BE2C (cell line): ENCODE measurements at places on chromosomes 7 and 10.
A peak's percentile ranks its signal among the peaks of the same experiment; 100 is the strongest.

- no peak for DNase-seq
Observed at GRCh38 chr7:94062372-94062771, 58.2 kb upstream of the BET1 start.

GRCh38 chr10:68082872-68083271 is 7.8 kb upstream of the HERC4 start:
- no peak for DNase-seq

DNA sequence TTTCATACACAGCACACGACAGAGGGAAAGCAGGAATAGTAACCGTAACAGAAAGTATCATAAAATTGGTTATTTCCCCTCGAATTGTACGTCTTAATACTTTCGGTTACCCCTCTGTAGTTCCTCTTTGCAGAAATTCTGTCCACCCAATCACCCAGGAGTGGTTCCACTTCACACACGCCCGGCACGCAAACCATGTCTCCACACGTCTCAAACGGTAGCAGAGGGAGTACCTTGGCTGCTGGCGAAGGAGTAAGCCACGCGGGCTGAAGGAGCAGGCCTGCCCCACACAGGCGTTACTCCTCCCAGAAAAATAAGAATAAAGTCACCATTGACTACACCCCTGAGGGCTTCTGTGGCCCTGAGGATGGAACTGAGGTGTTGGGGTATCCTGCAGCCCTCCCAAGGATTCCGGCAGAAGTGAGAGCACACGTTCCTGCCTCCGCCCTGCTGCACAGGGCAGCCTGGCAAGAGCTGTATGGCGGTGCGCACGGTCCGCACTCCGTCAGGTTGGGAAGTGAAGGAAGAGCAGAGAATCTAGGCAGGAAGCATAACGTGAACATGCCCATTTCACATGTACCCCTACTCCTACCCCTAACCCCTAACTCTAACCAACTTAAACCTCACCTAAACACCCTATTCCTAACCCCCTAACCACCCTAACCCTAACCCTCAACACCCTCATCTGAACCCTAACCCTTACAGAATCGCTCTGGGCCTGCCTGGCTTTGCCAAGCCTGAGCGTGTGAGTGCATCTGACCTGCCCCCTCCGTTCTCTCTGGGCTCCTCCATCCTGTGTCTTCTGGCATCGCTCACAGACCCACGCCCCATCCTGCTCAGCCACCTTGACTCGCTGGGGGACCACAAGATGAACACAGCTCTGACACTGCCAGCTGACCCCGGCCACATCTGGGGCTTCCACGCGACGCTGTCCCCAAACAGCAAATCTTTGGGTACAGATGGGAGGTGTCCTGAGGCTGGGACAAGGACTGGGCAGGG is 18.2 kb downstream of the GPR146 start:
- DNase-seq: no peak

- no peak for DNase-seq
Observed at GRCh38 chr7:18693816-18694215, 198.3 kb downstream of the HDAC9 start.

GRCh38 chr7:89002981-89003956 is 207.7 kb upstream of the TEX47 start:
- DNase-seq: no peak

DNA sequence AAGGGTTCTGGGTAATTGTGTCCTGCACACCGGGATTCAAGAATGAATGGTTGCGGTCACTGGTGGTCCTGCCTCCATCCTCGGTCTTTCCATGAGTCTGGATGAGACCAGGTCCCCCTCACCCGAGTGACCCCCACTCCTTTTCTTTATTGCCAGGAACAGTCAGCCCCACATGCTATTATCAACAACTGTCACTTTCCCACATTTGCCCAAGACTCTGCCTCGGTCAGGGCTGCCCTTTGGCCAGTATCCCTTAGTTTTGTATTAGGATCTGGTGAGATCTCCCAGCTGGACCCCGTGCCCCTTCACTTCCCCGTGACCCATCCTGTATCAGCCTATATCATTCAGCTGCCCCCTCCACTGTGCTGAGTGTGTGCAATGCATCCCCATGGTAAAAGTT is 288.3 kb downstream of the ADARB2 start:
- DNase-seq: no peak

GRCh38 chr10:50552308-50552707 is 71.4 kb downstream of the SGMS1 start:
- no peak for DNase-seq

- DNase-seq: no peak
Observed at GRCh38 chr7:26073041-26073440, 79.0 kb upstream of the NFE2L3 start.

- peak; percentile 61 for DNase-seq
Observed at GRCh38 chr7:150901160-150902035, 49.1 kb downstream of the AOC1 start.

DNA sequence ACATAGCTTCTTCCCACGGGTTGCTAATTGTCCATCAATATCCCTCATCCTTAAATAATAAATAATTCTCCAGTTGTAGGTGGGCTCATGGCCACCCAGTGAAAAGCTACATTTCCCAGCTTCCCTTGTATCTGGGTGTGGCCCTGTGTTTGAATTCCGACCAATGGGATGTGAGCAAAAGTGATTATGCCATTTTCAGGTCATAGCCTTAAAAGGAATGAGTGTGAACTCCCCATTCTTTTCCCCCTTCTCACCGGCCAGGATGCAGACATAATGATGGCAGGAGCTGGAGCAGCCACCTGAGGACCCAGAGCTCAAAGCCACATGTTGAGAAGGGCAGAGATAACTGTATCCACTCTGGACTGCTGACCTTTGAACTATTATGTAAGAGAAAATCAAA is 30.3 kb upstream of the CALU start:
- DNase-seq: no peak

GRCh38 chr7:32068411-32069101 is 1.7 kb downstream of the PDE1C start:
- no peak for DNase-seq

GRCh38 chr7:132100483-132100882 is 475.8 kb downstream of the PLXNA4 start:
- DNase-seq: no peak

GRCh38 chr7:65809259-65809981 is 63.5 kb upstream of the VKORC1L1 start:
- DNase-seq: no peak

DNA sequence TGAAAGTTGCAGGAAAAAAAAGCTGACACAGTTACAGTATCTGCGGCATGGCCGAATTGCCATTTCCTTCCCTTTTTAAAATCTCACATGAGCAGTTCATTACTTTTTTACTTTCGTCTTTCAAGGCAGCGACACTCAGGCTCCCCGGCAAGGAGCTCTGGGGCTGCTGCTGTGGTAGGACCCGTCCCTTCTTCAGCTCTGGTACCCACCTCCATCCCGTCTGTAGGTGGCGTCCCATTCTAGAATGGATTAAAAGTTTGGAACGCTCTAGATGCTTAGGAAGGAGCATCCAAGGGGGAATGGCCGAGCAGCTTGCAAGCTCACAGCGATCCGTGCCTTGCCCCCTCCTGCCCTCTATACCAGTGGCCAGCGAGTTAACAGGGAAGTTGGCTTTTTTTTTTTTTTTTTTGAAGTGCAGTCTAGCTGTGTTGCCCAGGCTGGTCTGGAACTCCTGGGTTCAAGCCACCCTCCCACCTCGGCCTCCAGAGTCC is 22.8 kb upstream of the TTYH3 start:
- no peak for DNase-seq

- DNase-seq: no peak
Observed at GRCh38 chr7:32941681-32942414, 15.4 kb upstream of the FKBP9 start.

- peak; percentile 6 for DNase-seq
Observed at GRCh38 chr7:44281811-44282600, 43.4 kb downstream of the CAMK2B start.

DNA sequence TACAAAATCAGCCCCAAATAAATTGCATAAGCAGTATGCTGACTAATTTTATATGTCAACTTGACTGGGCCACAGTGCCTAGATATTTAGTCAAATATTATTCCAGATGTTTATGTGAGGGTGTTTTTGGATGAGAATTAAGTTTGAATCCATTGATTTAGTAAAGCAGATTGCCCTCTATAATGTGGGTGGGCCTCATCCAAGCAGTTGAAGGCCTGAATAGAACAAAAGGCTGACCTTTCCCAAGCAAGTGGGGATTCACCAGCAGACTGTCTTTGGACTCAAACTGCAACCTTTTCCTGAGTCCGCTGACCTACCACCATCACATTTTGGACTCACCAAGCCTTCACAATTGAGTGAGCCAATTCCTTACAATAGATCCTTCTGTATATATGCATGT is 186.4 kb downstream of the ARHGAP12 start:
- no peak for DNase-seq

DNA sequence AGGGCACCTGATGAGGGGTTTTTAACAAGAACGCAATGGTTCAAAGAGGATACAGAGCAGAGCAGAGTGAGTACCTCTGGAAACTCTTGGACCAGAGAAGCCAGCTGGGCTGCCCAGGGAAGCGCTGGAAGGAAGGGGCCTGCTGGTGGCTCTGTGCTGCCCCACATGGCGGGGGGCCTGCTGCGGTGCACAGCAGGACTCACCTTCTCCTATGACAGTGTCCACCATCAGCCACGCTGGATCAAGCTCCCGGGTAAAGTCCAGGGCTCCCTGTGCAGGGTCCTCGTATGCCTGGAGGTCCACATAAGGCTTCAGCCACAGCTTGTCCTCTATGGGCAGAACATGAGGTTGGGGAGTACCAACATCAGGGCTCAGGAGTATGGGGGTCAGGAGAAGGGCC is 12.5 kb downstream of the EPHA1 start:
- no peak for DNase-seq

GRCh38 chr7:50461695-50462094 is 11.5 kb upstream of the FIGNL1 start:
- no peak for DNase-seq
